Activated naive CD4-positive, alpha-beta T cell treated with anti-CD3 and anti-CD28 coated beads for 36 hours (primary cell): ENCODE measurements at places on chromosomes 2 and 18.

GRCh38 chr2:65727381-65727780 is 295.0 kb upstream of the SPRED2 start:
- DNase-seq = no peak

- no peak for DNase-seq
These were observed 165.4 kb upstream of the SLC1A4 start for GRCh38 chr2:64823794-64824193.

DNA sequence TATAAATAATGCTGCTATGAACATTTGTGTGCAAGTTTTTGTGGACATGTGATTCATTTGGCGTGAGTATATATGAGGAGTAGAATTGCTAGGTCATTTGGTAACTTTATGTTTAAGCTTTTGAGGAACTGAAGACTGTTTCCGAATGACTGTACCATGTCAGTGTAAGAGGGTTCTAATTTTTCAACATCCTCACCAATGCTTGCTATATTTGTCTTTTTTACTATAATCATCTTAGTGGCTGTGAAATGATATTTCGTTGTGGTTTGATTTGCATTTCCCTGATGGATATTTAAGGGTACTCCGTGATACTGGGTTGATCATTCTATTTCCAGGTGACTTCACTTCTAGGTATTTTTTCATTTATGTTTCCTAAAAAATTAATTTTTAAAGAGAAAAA is 241.1 kb downstream of the BCL2 start:
- no peak for DNase-seq

- no peak for DNase-seq
These were observed 11.1 kb downstream of the GDF7 start for GRCh38 chr2:20678086-20678395.

GRCh38 chr2:65027616-65028244 is 28.5 kb upstream of the CEP68 start:
- DNase-seq = no peak

DNA sequence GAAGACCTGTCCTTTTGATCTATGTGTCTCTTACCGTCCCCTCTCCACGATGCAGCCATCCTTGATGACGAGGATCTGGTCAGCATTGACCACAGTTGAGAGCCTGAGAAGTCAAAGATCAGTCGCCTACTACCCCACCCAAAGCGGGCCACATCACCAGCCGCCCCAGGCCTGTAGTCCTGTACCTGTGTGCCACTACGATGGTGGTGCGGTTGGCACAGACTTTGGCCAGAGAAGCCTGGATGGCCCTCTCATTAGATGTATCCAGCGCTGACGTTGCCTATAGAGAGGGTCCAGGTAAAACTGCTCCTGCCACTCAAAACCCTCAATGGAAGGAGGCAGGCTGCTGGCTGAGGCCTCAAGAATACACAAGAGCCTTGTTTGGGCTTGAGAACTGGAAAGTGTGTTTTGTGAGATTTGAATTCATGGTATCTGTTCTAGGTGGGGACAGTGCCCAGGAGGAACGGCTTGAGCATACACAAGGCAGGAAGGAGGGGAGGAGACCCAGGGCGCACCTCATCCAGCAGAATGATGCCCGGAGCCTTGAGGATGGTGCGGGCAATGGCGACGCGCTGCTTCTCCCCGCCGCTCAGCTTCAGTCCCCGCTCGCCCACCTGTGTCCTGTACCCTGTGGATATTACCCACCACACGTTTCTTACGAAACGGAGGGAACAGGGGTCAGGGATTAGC is 3.8 kb downstream of the ZFAND2B start:
- DNase-seq = no peak

GRCh38 chr2:130263606-130264005 is 65.4 kb upstream of the TUBA3E start:
- DNase-seq = no peak

GRCh38 chr2:156157670-156158069 is 174.9 kb downstream of the NR4A2 start:
- DNase-seq = no peak

DNA sequence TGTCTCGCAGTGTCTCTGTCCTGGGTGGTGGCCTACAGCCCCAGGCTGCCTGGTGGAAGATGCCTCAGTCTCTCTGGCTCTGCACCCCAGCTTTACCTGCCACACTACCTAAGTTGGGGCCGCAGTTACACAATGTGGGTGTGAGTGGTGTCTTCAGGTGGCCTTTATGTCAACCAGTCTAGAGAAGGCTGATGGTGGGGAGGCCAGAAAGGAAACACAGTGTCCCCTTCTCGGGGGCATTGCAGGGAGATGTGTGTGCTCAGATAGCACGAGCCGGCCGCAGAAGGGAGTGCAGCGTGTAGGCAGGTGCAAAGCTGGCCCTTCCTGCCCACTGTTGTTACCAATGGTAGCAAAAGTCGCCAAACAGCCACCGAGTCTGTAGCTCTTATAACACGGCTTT is 216.1 kb downstream of the SH3RF3 start:
- DNase-seq = no peak

DNA sequence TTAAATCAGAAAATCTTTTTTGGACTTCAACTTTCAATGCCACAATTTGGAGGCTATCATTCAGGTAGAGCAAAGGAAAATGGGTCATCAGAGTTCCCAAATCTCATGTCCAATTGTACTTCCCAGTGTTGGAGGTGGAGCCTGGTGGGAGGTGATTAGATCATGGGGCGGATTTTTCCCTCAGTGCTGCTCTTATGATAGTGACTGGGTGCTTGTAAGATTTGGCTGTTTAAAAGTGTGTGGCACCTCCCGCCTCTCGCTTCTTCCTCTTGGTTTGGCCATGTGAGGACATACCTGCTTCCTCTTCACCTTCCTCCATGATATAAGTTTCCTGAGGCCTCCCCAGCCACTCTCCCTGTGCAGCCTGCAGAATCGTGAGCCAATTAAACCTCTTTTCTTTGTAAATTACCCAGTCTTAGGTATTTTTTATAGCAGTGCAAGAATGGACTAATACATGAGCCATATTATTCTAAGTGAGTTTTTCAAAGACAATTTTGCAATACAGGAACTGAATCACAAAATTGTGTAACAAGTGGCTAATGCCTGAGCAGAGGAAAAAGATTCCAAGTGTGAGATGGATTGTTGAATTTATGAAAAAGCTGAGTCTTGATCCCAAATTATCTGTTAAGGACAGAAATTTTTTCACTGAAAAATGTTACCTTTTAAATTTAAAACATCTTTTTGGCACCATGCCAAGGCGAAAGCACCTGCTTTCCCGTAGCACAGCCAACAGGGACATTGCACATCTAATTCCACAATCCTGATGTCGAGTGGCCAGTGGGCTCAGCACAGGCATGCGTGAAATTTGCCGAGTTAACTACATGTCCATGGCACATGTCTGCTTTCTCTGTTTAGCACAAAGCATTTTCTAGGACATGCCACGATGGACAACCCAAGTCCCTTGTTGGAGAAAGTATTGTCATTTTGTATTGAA is 150.9 kb downstream of the COL6A3 start:
- no peak for DNase-seq

GRCh38 chr18:402129-402528 is 98.4 kb downstream of the COLEC12 start:
- no peak for DNase-seq

DNA sequence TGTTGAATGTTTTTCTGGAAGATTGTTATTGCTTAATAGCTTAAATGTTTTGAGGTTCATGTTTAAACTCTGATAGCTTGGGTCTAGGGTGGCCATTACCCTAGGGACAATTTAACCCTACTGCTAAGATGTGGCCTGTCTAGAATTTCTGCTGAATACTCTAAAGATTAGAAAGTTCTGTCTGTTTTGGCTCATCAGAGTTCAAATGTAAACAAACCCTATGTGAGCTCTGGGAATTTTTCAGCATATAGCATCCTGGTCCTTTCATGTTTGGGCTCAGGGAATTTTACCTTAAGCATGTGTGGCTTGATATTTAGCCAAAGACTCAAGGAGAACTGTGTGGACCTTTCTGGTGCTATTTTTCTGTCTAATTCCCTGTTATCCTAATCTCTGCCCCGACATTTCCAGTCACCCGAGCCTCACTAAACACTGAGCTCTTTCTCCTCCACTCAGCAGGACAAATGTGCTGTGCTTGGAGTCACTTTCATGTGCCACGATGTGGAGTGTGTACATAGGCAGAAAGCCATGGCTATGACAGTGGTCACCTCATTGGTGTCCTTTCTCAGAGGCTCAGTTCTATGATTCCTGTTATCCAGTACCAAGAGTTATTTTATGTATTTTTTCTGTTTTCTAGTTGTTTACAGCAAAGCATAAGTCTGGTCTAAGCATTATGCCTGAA is 492.5 kb upstream of the SPHKAP start:
- DNase-seq = no peak

GRCh38 chr18:76457957-76458356 is 37.1 kb downstream of the ZNF516 start:
- DNase-seq = no peak

- DNase-seq = no peak
These were observed 31.1 kb downstream of the TOGARAM2 start for GRCh38 chr2:29012211-29012681.

- DNase-seq = no peak
These were observed 246.9 kb downstream of the LNPK start for GRCh38 chr2:175755169-175755568.

DNA sequence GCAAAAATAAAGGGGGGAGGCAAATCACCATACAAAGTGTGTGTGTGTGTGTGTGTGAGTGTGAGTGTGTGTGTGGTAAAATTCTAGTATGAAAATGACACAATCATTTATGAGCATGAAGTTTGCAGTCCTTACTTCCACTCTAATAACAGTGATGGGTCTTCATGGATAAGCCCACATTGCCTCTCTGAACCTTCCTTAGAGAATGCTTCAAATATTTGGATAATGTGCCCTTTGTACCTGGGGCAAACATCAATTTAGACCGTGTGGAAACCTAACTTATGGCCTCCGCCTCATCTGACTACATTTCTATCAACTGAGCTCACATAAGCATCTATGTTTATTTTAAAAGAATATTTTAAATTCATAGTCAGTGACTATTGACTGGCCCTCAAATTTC is 3.7 kb downstream of the SCN9A start:
- no peak for DNase-seq

DNA sequence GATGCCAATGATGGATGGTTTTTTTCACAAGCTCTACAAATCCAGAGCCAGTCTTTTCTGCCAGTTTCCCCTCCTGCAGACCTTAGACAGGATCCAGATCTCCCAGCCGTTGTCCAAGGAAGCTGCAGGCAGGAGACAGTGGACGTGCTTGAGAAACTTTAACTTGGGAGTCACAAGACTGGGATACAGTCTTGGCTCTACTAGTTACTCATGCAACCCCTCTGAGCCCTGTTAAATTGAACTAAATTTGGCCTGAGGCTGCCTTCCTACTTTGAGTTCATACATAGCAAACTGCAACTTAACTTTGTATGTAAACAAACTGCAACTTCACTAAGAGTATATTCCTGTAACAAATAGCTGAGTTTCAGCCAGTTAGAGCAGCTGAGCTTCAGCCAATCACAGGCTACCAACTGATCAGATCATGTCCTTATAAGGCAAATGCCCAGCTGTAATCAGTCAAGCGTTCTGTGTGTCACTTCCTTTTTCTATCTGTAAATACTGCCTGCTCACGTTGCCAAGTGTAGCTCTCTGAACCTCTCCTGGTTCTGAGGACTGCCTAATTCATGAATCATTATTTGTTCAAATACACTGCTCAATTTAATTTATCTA is 140.9 kb downstream of the CAPN13 start:
- no peak for DNase-seq

- DNase-seq = no peak
These were observed 43.4 kb downstream of the KIAA1328 start for GRCh38 chr18:36872329-36872728.

GRCh38 chr18:7072593-7072992 is 45.0 kb downstream of the LAMA1 start:
- no peak for DNase-seq

DNA sequence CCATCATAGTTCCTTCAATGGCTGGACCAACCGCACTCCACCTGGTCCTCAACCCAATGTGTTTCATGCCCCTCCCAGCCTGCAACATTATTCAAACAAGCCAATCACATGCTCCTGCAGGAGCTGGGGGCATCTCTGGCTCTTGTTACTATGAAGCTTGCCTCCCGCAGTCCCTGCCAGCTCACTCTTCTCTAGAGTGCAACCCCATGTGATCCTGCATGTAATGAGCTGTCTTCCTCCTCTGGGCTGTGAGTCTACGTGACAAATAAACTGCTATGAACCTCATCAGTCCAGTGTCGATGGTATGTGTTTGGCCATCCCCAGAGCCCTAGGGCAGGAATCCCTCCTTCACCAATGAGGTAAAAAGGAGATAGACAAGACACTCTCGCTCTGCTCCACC is 15.8 kb upstream of the BOD1L2 start:
- no peak for DNase-seq

DNA sequence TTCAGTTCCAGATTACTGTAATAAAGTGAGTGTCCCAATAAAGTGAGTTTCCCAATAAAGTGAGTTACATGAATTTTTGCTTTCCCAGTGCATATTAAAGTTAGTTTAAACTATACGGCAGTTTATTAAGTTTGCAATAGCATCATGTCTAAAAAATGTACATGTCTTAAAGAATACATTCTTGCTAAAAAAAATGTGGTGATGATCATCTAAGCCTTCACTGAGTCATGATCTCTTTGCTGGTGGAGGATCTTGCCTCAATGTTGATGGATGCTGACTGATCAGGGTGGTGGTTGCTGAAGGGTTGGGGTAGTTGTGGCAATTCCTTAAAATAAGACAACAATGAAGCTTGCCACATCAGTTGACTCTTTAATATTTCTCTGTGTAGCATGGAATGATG is 664.2 kb downstream of the TDRD15 start:
- DNase-seq = no peak

DNA sequence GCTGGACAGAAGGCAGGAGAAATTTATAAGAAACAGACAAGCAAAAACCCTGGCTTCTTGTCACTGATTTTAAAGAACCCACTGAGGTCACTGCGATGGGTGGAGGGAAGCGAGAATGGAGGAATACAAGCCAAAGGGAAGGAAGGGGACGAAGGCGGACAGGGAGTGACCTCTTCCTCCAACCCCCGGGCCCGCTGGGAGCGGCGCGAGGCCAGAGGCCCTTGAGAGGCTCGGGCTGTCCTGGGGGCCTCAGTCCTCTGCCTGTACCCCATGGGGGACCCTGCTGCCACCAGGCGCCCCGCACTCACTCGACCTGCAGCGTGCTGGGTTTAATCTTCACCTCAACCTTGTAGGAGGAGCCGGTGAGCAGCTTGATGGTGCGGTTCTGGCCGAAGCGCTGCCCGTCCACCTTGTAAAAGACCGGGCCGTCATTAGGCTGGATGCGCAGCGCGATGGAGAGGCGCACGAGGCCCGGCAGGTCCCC is 793 bp downstream of the CNRIP1 start:
- no peak for DNase-seq

DNA sequence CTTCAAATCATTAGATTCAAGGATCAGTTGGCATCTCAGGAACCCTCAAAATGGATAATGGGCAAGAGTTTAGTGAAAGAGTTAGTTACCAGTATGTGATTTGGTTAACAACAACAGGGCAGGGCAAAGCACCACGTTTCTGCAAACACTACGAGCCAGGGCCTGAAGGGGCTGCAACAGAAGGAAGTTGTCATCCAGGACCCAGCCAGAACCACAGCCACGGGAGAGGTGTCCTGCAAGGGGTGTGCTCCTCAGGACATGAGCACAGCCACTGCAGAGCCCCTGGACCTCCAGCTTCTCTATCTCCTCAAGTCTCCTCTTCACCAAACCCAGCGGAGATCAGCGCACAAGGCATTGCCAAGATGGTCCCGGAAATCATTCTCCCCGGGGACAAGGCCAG is 173.3 kb upstream of the PIEZO2 start:
- no peak for DNase-seq
